ENCODE measurements at places on chromosomes 4 and X. TPM values are rescaled to one million over a fixed set of nuclear protein-coding genes. Genes with fewer than 3 reads are reported as not detected.
A peak's percentile ranks its signal among the peaks of the same experiment; 100 is the strongest.

DNA sequence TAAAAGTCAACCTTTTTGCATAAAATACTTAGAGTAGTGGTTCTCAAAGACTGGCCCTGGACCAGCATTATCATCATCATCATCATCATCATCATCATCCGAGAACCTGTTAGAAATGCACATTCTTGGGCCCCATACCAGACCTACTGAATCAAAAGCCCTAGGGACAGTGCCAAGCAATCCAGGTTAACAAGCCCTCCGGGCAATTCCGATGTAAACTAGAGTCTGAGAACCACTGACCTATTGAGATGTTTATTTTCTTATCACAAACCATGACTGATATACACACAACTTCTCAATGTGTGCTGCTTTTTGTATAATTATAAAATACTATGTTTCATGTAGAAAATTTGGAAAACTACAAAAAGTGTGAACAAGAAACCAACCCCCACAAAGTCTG is 133.4 kb upstream of the GATB start:
- DNase-seq, result no peak

BEX2 gene
- total RNA-seq, result 19.2 TPM

- DNase-seq, result no peak
Measured at GRCh38 chrX:73524906-73525305, 38.1 kb upstream of the CHIC1 start.

TEX13A gene
- not detected for total RNA-seq

ALAS2 gene
- total RNA-seq, result not detected

DNA sequence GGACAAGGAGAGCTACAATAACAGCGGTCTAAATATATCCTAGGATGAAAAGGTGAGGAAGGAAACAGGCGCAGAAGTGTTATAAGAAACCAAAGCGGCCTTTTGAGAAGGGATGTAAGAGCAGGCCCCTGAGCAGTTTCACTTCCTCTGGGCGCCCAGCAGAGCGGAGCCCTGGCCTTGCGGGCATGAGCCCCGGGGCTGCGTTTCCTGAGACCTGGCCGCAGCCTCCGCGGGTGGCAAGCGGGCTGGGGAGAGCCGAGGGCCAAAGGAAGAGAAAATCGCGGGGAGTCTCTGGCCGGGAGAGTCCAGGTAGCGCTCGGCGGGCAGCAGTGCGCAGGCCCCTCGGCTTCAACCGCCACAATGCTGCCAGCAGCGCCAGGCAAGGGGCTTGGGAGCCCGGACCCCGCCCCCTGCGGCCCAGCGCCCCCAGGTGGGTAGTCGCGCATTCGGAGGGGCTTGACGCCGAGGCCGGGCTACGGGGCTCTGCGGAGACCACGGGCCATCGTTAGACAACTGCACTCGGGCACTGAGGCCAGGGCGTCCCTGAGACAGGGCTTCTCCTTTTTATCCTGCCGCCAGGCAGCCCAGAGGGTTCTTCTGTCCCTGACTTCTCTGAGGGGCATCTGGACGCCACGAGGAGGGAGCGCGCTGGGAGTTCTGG is at the start of gene BANK1:
TSS of gene BANK1 (plus strand) at position 210 of the 661 bp plus-strand sequence. CDS start at position 361, 151 bp downstream.
- no peak for DNase-seq

DNA sequence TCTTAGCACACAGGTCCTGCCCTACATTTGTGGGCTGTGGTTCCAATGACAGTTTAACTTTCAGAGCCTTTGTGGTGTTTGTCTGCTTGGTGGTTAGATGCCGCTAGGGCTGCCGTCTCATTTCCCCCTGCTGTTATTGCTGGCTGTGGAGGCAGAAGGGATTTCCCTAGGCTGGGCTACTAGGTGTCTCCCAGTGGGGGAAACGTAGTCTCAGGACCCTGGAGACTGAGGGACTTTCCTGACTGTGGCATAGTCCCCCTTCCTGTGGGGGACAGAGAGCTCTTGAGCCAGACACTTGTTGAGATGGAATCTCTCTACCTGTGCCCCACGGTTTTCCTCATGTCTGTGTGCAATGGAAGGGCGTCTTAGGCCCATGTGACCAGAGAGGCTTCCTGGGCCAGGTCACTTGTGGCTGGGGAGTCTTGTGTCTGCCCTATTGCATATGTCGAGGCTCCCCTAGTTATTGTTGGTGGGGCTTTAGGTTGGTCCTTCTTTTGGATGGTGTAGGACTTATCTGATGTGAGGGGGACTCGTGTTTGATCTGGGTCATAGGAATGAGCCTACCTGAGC is 68.2 kb downstream of the ARHGAP10 start:
- peak; percentile 62 for DNase-seq

IL3RA gene
- 1.1 TPM for total RNA-seq

RNF175 gene
- not detected for total RNA-seq

GEMIN8 gene
- 7.7 TPM for total RNA-seq

NLGN3 gene
- 0.25 TPM for total RNA-seq

- no peak for DNase-seq
Measured at GRCh38 chr4:19725130-19725529, 526.6 kb upstream of the SLIT2 start.

DNA sequence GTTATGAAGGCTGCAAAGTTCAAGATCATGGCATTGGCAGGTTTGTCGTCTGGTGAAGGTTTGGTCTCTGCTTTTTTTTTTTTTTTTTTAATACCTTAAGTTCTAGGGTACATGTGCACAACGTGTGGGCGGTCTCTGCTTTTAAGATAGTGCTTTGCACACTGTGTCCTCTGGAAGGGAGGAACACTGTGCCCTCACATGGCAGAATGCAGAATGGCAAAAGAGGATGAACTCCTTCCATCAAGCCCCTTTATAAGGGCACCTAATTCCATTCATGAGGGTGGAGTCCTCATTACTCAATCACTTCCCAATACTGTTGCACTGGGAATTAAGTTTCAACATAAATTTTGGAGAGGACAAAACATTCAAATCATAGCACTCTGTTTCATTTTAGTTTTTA is 101.4 kb downstream of the GLRA2 start:
- no peak for DNase-seq

DNA sequence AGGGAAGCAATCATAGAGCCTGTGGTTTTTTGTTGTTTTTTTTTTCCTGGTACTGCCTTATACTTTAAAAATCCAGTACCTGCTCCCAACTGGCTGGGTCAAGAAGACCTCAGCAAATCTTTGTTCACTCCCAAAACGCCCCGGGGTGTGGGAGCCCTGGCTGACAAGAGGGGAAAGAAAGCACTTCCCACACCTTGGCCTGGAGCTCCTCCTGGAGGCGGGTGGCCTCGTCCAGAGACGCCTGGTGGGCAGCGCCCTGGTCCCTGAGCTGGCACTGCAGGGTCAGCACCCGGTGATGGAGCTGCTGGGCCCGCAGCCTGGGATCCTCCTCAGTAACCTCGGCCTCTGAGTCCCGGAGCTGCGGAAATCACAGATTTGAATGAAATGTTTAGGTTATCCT is 38.2 kb downstream of the C4orf50 start:
- DNase-seq, result no peak

GRCh38 chr4:111283066-111283677 is 660.3 kb upstream of the PITX2 start:
- DNase-seq, result peak; percentile 32

TREX2 gene
- total RNA-seq, result not detected

DNA sequence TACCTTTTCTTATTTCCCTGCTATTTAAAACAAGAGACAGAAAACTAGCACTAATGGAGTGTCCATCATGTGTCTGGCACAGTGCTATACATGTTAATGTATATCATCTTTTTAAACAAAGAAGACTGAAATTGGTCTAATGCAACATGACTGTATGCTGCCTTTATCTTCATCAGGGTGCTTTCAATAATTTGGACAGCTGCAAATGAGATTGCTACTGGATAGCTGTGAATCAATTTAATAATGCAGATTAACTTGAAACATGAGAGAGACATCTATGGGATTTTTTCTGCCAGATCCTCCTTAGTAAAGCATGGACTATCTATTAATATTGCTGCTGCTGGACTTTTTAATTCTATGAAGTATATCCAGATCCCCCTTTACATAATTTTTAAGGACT is 255.3 kb upstream of the ATOH1 start:
- DNase-seq, result no peak

CABS1 gene
- total RNA-seq, result not detected
